A549 treated with GW870086 at 1 μM for 4 hours (cell line): ENCODE measurements at places on chromosomes 5 and 9. TPM values are rescaled to one million over a fixed set of nuclear protein-coding genes. Genes with fewer than 3 reads are reported as not detected.

PCDHA10 gene
- 0.03 to 0.05 TPM (median 0.04 TPM) in 4 of 5 replicates, not detected in the other for total RNA-seq

LHX3 gene
- total RNA-seq, result 0.07 to 0.13 TPM (median 0.08 TPM) in 4 of 5 replicates, not detected in the other

FGF1 gene
- 0.35 to 1.4 TPM (median 0.47 TPM) in 4 of 5 replicates, not detected in the other for total RNA-seq

MSMP gene
- total RNA-seq, result 0.32 TPM in 1 of 5 replicates, not detected in the others

WNK2 gene
- 4.1 to 9.0 TPM (median 6.2 TPM) in 5 replicates for total RNA-seq

CTNND2 gene
- total RNA-seq, result not detected in 5 replicates

NSG2 gene
- 0.25 TPM in 1 of 5 replicates, not detected in the others for total RNA-seq

CSNK1G3 gene
- total RNA-seq, result 15.2 to 24.5 TPM (median 22.9 TPM) in 5 replicates

HK3 gene
- total RNA-seq, result 0.05 to 0.13 TPM in 2 of 5 replicates, not detected in the others
